ENCODE measurements at places on chromosomes 16 and 17.

DNA sequence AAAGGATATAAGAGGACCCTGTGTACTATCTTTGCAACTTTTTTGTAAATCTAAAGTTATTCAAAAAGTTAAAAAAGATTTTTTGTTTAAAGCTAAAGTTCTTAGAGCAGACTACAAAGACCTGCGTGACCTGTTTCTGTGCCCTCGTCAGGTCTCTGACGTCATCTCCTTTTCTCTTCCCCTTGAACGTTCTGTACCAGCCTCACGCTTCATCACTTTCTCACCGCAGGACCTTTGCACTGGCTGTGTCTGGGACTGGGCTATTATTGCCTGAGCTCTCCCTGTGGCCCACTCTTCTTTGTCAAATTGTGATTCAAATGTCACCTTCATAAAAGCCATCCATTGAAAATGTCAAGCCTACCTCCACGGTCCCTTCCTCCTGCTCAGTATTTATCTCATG lies 222.8 kb downstream of the RBFOX1 start:
- no peak for DNase-seq

DNA sequence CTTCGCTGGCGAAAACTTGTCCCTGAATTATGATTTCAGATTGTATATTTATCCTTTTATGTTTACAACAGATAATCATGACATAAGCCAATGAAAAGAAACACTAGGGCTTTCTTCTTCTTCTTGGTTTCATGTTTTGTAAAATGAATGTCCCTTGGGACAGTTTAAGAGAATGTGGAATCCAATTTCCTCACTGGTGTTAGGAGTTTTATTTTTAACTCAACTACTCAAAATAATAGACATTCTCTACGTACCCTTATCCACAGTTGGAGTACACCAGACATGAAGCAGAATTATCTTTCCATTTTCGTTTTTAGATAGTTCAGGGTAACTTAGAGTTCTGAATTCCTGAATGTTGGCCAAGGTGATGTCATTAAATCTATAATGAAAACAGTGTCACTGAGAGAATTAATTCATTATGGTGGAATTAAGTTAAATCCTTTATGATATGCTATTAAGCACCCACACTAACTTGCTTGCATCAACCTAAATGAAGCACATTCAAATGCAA lies 43.4 kb downstream of the IRX6 start:
- no peak for DNase-seq

DNA sequence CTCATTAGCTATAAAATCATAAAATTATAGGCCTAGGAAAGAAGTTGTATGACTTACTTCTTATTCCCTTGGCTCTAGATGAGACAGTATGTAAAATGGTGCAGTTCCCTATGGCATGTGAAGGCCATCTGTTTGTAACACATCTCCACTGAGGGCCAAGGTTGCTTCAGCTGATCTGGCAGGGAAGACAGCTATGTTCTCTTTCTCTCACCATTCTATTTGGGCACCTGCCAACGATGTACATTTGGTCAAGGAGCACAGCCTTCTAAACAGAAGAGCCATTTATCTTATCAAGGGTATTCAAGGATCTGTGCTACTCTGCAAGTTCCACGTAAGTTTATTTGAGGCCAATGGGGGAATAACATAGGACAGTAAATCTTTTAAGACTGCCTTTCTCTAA lies 129.8 kb upstream of the TOM1L1 start:
- no peak for DNase-seq

- DNase-seq: no peak
Measured at GRCh38 chr17:4632581-4632920, 8.9 kb downstream of the ALOX15 start.

- DNase-seq: no peak
Measured at GRCh38 chr16:23395732-23396131, 57.3 kb downstream of the COG7 start.

DNA sequence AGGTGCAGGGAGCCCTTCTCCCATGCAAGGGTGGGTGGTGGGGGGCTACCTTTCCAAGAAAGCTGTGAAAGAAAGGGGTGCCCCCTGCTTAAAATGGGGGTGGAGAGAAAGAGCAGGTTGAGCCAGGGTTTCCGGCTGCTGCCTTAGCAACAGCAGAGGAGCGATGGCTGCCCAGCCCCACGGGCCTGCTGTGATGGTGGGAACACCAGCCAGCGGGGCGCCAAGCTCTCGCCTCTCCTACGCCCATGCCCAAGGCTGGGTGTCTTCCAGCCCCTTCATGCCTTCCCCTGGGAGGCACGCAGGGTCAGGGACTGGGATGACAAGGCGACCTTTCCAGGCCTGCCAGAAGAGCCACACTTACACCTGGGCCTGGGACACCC lies 3.0 kb downstream of the FMNL1 start:
- no peak for DNase-seq

DNA sequence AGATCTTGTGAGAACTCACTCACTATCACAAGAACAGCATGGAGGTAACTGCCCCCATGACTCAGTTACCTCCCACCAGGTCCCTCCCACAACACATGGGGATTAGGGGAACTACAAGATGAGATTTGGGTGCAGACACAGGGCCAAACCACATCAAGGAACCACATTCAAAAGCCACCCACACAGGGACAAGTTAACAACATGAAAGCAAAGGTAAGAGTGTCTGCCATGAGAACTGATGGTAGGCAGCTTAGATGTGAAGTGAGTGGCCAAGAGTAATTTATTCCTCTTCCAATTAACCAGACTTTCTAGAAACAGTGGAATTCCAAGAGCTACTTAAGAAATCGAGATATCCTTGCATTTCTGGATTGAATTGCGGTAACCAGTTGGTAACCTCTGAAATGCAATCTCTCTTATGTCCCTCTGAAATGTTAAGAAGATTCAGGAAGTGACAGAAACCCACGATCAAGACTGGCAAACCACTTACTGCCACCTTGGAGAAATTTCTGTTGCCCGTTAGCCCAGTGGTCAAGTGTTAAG lies 167.4 kb upstream of the CACNG5 start:
- peak; percentile 59 for DNase-seq

- no peak for DNase-seq
Measured at GRCh38 chr17:64155751-64156544, 26.0 kb upstream of the ERN1 start.

GRCh38 chr17:52756746-52757145 lies 598.2 kb upstream of the CA10 start:
- no peak for DNase-seq

GRCh38 chr17:57784226-57784895 lies 39.3 kb upstream of the CCDC182 start:
- DNase-seq: no peak

DNA sequence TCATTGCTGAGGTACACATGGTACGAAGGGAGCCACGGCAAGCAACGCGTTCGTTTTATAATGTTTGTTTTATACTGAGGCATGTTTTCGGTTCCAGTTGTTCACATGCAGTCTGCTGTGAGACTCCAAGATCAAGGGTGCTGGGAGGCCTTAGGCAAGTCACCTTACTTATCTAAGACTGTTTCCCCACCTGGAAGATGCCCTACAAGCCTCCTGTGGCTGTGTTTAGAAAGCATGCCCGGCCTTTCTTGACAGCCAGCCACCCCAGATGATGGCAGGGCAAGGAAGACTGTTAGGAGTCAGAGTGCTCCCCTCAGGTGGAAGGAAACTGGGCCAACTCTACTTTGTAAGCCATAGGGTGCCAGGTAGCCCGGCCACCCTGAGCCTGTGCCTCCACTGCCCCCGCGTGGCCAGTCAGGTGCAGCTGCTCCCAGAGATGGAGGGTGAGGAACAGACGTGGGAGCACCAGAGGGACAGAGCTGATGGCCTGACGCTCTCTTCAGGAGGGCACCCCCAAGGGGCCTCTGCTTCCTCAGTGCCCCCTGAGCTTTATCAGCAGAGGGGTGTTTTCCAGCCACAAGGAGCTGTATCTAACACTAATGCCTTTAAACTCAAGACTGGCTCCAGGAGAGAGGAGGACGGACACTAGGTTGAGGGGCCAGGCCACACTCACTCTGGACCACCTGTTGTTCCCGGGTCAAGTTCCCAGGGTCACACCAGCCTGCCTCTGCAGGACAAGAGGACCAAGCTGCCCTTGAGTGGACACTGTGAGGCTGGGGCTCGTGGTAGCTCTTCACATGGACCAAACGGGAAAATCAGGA lies 5.4 kb downstream of the NAT9 start:
- peak; percentile 42 for DNase-seq

DNA sequence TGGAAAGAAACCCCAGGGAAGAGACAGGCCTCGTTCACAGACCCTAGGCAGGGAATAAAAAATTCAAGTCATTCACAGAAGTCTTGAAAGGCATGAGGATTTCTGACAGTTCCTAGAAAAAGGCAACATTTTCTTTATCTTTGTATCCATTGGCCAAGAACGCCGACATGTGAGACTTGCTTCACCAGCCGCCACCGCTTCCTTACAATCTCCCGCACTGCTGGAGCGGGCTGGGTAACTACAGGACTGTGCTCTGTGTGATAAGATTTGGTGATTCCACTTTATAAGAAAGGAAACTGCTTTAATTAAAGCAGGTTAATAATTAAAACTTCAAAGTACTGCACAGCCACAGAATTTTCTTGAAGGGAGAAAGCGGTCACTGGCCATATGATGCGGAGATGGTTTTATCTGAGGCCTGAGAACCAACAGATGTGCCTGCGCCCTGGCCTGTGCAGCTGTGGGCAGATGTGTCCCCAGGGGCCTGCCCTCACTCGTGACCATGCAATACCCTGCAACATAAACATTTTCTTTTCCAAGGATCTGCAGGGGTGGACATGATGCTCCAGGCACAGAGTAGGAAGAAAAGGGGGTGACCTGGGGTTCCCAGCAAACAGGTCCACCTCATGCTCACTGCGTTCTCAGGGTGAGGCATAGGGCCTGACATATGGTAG lies 13.0 kb upstream of the LGALS3BP start:
- no peak for DNase-seq

GRCh38 chr17:73642659-73643000 lies 1.6 kb downstream of the SDK2 start:
- DNase-seq: no peak

- DNase-seq: no peak
Measured at GRCh38 chr16:87248714-87249113, 68.5 kb downstream of the C16orf95 start.

- no peak for DNase-seq
Measured at GRCh38 chr17:66834919-66835454, at the start of gene CACNG5. Gene CACNG5, plus strand, starts transcription at chr17:66835117. Its CDS starts 42,216 bp downstream, at chr17:66877333.

DNA sequence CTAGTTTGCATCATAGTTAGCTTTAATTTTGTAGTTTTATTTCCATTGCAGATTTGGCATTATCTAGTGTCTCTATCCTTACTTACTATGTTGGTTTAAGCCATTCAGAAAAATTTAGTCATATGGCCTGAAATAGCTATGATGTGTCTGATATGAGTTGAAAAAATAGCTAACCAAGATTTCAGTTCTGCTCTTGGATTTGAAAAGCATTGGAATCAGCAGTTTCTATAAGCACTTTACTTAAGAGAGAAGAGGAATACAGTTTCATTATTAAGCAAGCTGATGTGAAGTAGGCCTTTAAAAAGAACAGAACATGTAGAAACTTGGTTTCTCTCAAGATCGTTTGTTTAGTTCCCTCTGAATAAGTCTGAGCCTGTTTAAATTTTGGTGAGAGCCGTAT lies 25.9 kb downstream of the LPCAT2 start:
- no peak for DNase-seq

DNA sequence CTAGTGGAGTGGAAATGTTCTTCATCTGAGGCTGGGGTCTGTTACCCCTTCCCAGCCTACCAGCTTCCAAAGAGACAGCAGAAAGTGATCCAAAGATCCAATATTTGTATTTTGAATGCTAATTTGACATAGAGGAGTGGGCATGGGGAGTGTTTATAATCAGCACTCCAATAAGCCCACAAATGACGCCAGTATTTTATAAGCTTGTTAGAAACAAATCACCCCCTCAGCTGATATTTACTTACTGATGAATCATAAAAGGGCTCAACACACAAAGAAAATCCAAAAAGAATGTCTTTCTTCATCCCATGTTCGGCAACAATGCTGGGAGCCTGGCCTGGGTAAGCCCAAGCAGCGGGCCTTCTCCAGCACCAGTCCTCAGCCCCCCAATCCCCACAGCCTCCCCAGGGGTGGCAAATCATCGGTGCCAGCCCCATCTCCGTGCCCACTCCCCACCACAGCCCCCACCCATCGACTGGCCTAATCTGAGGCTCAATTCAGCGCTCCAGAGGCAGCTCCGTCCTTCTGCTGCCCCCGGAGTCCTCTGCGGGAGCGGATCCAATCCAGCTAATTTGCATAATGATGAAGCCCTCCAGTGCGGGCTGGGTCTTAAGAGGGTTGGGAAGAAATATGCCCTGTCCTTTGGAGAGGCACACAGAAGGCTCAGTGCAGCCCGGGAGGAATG lies 169.5 kb downstream of the C16orf78 start:
- DNase-seq: no peak

DNA sequence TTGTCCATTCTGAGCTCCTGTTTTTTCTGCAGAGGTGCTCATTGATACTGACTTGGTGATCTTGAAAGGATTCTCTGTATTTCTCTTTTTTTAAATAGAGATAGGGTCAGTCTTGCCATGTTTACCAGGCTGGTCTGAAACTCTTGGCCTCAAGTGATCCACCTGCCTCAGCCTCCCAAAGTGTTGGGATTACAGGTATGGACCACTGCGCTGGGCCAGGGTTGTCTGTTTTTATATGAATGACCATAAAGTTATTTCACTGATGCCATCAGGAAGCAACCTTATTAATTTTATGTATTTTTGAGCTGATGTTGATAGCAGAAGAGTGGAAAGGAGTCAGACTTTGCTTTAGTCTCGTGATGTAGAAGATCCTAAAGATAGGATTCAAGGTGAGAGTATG lies 35.7 kb upstream of the METTL9 start:
- DNase-seq: no peak

GRCh38 chr17:66255527-66255971 lies 26.3 kb upstream of the APOH start:
- DNase-seq: no peak

- no peak for DNase-seq
Measured at GRCh38 chr16:47885489-47885888, 270.3 kb downstream of the ABCC12 start.

GRCh38 chr16:31700530-31701388 lies 172.8 kb upstream of the ZNF267 start:
- DNase-seq: peak; percentile 83

- no peak for DNase-seq
Measured at GRCh38 chr17:57939797-57940196, 15.4 kb downstream of the CUEDC1 start.

GRCh38 chr16:56423584-56424403 lies 1.6 kb downstream of the AMFR start:
- no peak for DNase-seq

GRCh38 chr17:53570731-53571130 lies 252.0 kb upstream of the KIF2B start:
- DNase-seq: no peak

GRCh38 chr16:12311309-12311708 lies 334.8 kb downstream of the SNX29 start:
- no peak for DNase-seq

DNA sequence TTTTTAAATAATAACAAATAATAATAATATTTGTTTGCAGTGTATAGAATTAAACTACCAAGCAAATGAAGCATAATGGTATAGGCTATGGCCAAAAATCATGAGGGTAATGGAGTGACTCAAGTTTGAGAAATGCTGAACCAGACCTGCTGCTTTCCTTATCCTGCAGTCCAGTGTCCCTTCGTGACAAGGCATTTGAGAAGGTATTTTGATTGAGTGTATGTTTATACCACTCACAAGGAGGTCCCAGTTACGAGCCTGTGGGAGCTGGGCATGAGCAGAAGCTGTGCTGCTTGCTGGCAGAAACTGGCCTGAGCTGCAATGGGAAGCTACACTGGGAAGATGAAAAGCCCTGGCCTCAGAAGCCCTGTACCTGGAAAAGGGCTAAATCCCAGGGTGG lies 50.3 kb downstream of the GNAO1 start:
- DNase-seq: no peak
